ENCODE measurements at places on chromosomes 11 and 22. TPM values are rescaled to one million over a fixed set of nuclear protein-coding genes. Genes with fewer than 3 reads are reported as not detected.

- DNase-seq = no peak
Measured at GRCh38 chr11:99240192-99241030, 219.7 kb downstream of the CNTN5 start.

DNA sequence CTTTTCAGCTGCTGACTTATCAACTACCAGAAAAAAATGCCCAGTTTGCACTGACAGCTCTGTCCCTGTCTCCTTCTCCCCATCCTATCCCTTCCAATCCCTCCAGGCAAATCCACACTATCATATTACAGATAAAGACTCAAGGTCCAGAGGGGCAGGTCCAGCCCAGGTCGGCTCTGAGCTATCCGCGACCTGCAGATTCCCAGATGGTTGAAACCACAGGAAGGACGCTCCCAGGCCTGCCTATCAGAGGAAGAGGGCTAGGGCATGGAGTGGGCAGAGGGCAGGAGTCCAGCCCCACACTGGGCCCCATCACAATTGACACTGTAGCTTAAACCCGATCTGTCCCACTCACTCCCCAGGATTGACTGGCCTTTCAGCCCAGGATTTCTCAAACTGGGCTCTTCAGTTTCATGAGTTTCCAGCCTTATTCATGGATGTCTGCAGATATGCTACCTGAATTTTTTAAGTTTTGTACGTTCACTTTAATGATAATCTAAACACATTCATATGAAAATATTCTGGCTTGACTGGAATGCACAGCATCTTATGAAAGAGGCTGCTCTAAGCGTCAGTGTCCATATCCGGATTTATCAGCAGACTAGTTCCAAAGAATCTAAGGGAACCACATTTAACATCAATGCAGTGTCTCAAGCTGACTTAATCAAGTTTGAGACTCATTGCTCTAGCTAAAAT lies 16.4 kb upstream of the FCHSD2 start:
- DNase-seq = no peak

GRCh38 chr11:65440831-65441499 lies 18.4 kb downstream of the NEAT1 start:
- DNase-seq = peak; percentile 40

- DNase-seq = peak; percentile 40
Measured at GRCh38 chr22:29030016-29030617, 31.5 kb downstream of the C22orf31 start.

DNA sequence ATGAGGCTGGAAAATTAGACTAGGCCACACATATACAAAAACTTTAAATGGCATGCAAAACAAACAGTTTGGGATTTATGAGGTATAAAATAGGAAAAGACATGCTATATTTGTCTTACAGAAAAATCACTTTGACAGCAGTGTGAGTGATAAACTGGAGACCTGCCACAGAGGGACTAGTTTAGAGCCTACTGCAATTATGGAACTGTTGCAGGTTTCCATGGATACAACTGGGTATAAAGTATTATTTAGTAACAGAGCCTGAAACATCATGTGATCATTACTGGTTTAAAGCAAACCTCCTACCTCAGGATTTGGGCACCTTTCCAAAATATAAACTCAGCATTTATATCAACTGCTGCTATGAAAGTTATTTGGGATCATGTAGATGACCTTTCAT lies 1032.5 kb downstream of the DLG2 start:
- DNase-seq = no peak

DNA sequence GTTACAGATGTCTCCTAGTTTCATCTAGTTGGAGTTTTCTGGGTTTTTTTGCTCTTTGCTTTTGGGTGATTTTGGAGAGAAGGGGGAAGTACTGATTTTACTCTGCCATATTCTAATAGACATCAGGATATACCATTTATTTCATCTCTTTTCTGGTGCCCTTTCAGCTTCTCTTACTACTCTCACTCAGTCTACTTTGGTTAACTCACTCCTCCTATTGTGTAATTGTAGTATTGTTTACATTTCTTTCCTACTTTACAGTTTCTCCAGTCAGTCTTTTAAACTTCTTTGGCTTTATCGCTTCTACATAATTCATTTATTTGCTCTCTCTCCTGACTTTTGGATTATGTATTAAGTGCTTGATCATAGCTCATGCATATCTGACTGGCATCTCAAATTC lies 6.5 kb downstream of the ANKRD42 start:
- DNase-seq = no peak

- DNase-seq = no peak
Measured at GRCh38 chr11:122717264-122717867, 61.8 kb downstream of the UBASH3B start.

DNA sequence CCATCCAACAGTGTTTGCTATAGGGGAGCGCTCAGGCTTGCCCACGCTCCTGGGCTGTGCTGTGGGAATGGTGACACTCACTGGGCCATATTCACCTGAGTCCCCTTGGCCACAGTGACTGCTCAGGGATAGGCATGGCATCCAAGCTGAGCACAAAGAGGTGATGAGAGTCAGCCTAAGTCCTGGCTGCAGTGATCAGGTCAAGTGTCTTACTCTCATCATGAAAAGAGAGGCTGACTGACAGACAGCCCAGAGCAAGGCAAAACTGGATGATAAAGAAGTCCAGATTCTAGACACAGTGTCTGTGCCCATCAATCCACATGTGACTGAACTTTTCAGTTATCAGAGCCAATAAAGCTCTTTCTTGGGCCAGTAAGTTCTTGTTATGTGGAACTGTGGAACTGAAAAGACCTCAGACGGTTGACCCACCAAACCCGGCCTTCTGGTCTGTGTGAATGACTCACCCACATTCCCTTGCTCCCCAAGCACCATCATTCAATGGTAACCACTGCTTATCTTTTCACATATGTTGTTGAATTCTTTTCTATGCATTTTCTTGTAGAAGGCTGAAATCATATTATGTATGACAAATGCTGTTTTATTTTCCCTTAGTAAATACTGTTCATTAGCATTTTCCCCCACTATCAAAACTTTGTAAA lies 43.2 kb upstream of the YPEL1 start:
- DNase-seq = no peak

DNA sequence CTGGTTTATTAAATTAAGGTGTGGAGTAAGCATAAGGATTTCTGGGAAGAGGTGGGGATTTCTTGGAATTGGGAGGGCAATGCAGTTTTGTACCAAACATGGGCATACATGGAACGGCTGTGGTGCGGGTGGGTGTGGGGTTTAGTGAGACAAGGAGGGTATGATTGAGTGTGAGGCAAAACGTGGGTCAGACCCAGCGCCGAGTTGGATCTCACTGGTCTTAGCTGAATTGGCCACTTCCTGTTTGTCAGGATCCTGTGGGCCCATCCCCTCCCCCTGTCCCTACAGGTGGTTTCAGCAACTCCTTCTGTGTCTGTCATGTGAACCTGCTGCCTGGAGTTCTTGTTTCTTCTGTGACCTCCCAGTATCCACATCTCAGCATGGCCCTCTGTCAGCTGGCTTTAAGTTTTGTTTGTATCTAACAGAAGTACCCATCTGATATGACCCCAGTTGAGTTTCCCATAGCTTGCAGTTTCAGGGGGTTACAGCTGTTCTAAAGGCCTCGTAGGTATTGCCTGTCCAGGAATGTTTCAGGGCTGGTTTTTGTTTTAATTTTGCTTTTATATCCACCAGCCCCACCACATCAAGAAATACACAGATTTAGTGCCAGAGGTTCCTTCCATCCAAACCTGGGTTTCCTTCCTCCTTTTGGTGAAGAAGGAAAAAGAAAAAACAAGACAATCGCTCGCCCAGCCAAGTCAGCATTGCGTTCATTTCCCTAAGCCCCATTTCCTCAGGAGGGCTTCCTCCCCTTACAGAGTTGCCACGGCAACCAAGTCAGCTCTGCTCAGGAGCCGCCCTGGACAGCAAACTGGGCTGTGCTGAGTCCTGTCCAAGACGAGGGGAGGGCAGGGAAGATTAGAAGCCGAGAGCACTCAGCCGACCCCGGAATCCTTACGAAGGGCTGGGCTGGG lies 6.0 kb downstream of the APOL1 start:
- no peak for DNase-seq

- no peak for DNase-seq
Measured at GRCh38 chr11:109970516-109971183, 122.5 kb upstream of the ZC3H12C start.

DNA sequence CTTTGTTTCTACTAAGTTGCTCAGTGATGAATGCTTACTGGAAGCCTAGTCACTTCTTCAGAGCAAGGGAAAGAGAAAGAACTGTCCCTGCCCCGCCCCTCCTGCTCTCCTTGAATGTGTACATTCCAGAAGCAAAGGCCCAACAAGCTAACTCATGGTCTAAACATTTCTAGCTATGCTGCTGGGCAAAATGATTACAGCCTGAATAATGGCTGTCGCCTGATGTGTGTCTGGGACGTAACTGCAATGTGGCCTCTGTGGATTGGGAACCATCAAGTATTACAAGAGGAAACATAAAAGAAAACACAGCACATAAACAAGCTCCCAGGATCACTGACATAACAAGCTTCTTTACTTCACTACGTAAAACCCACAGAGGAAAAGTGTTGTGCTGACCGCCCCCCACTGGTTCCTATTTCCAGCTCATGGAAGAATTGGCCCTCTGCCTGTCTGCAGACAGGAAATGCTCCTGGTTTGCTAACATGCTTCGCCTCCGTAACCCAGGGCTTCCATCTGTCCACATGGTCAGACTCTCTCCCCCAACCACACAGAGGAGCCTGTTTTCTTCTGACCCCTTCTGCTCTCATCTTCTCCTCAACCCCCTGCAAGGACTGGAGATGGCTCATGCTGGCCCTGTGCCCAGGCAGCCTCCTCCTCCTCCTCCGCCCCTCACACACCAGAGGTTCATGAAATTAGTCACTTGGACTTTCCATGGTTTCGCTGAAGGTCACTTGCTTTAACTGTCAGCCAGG lies 187.2 kb downstream of the MAML2 start:
- DNase-seq = peak; percentile 93

- DNase-seq = peak; percentile 16
Measured at GRCh38 chr11:10561043-10561818, 7.2 kb downstream of the LYVE1 start.

GRCh38 chr11:116219171-116219635 lies 553.6 kb downstream of the BUD13 start:
- DNase-seq = no peak

DNA sequence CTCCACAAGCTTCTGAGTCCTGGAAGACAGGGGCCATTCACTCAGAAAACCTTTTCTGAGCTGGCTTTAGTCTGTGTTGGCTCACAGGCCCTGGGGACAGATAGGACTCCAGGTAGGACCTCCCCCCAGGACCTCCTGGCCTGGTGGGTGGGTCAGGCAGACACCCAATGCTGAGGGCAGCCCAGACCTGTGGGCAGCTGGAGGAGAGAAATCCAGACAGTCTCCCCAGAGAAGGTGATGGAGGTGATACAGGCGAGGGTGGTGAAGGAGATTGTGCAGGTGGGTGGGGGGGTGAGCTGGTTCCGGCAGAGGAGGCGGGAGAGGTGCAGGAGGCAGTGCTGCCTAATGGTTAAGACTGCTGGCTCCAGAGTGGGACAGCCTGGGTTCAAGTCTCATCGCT lies 15.6 kb downstream of the LRRC32 start:
- DNase-seq = no peak

GRCh38 chr11:37450613-37451012 lies 852.6 kb upstream of the RAG2 start:
- peak; percentile 8 for DNase-seq

DNA sequence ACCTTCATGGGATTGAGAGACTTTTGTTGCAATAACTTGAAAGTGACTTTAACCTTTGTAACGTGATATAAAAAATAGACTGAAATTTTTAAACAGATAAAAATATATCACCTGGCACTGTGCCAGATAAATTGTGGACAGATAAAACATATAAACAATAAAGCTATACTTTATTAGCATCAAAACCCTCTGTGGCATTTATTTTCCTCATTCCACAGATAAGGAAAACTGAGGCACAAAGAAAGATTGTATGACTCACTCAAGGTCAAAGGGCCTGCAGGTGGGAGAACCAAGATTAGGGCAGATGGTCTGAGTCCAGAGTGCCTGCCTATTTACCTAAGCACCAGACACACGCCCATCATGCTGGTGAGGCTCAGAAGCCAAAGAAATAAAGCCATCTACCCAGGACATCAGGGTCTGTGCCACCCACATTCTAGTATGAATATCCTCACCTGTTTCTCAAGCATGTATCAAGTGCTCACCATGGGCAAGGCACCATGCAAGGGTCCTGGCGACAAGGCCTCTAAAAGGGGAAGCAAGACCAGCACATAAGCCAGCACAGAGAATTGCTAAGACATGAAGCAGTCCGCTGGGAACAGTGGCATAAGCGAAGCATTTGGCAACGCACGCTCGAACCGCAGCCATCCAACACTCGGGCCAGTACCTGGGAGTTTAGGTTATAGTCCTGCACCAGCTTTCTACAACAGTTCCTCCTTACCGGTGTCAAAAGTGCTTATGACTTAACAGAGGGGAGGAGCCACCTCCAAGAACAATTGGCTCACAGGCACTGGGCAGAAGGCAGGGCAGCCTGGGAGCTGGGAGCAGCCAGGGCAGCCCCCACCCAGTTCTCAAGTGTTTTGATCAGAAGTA lies 17.6 kb downstream of the MYH9 start:
- DNase-seq = peak; percentile 82

- no peak for DNase-seq
Measured at GRCh38 chr11:64028398-64029115, 7.2 kb upstream of the FLRT1 start.

Gene IL18
- total RNA-seq = 189 TPM

Gene C11orf86
- not detected for total RNA-seq

Gene OR2D2
- total RNA-seq = 0.56 TPM

Gene TIMP3
- 44.9 TPM for total RNA-seq

Gene BIRC3
- total RNA-seq = 124 TPM

Gene PRR33
- total RNA-seq = not detected

Gene UBQLNL
- not detected for total RNA-seq

Gene CTSF
- 8.6 TPM for total RNA-seq

Gene LUZP2
- not detected for total RNA-seq
